ENCODE measurements at places on chromosomes 6 and 20.

GRCh38 chr6:89475101-89475500 lies 42.1 kb downstream of the ANKRD6 start:
- DNase-seq: no peak

GRCh38 chr6:140711019-140711613 lies 1336.7 kb upstream of the CITED2 start:
- no peak for DNase-seq

DNA sequence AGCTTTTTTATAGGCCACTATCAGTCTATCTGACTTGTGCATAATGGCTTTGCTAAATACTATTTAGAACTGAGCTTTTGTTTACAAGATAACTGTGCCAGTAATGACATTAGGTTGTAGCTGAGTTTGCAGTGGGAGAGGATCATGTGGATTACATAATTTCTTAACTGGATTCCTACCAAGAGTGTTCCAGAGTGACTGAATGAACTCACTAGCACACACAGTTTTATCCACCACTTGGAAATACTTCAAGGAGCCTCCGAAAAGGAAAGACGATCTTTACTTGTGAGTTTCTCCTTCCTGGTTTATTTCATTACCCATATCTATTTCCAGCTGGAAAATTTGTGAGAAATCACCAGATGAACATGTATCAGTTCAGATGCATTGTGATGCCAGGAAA lies 10.9 kb upstream of the SYNE1 start:
- no peak for DNase-seq

GRCh38 chr6:119590066-119590465 lies 240.5 kb upstream of the MAN1A1 start:
- no peak for DNase-seq

DNA sequence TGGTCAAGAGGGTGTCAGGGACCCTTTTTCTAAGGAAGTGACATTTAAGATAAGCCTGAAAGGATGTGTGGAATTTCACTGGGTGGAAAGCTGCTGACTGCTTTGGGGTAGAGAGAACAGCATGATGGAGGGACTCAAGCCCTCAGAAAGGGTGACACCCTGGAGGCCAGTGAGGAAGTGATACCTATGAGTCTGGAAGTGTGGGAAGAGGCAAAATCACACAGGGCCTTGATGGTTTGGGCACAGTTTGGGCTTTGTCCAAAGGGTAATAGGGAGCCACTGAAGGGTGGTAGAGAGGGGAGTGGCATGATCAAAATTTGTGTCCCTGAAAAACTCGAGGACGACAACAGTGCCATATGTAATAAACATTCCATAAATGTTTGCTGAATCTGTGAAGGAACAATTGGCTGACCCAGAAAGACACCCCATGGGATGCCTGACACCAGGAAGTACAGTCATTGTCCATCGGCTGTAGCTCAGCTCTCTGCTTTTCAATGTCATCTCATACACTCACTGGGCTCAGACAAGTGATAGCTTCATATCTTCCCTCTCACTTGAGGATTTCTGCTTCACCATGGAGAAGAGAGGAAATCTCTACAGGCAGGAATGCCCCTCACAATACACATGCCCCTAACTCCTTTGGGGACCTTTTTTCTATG lies 21.3 kb downstream of the CASS4 start:
- no peak for DNase-seq

GRCh38 chr6:169520104-169520503 lies 181.7 kb downstream of the WDR27 start:
- DNase-seq: no peak

GRCh38 chr20:50231854-50232253 lies 41.2 kb downstream of the CEBPB start:
- no peak for DNase-seq

Data from stimulated activated CD4-positive, alpha-beta T cell treated with anti-CD3 and anti-CD28 coated beads, Interleukin-4, amount 100 ng/mL, for 1 hour (primary cell).